Thyroid gland (tissue), 4 donors: ENCODE measurements at places on chromosomes 6 and 20.

DNA sequence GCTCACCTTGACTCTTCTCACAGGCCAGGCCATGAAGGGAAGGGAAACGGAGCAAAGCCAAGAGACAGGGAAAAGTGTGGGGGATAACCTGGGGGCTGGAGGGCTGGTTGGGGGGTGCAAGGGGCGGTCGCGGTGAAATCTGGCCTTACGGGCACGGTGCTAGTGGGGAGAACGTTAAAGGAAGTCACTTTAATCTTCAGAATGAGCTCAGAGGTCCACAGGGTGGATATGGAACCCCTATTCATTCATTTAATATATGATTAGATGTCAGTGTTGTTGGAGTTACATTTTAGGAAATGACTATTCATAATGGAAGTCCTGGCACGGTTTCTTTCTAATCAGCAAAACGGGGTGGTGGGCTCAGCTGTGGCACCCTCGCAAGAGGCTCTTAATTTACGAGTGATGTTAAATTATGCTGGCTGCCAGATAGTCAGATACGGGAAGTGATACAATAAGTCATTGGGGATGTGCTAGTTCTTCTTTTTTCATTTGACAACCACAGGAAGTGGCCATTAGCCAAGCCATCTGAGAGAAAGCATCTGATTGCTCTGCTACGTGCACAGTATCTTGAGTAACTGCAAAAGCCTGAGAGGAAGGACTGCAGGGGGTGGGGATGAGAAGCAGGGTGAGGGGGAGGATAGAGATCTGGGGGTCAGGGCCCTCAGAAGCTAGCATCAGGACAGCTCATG is 253.0 kb downstream of the QKI start:
- peak; percentile 6 for DNase-seq
- H3K4me1 ChIP-seq, result peaks cover 6% of the 10 kb centered on the region
- H3K27me3 ChIP-seq, result no peaks in the 10 kb centered on the region
- H3K4me3 ChIP-seq, result no peak overlapping the region
- no peaks in the 10 kb centered on the region for H3K36me3 ChIP-seq

GRCh38 chr6:36247693-36248092 is 22.2 kb upstream of the PNPLA1 start:
- no peaks in the 10 kb centered on the region for H3K36me3 ChIP-seq
- no peak for DNase-seq
- no peaks in the 10 kb centered on the region for H3K27me3 ChIP-seq
- no peak overlapping the region for H3K27ac ChIP-seq

GRCh38 chr6:1297746-1298145 is 14.2 kb upstream of the FOXQ1 start:
- H3K4me3 ChIP-seq, result no peak overlapping the region
- H3K27me3 ChIP-seq, result no peaks in the 10 kb centered on the region
- H3K27ac ChIP-seq, result no peak overlapping the region
- no peaks in the 10 kb centered on the region for H3K36me3 ChIP-seq
- no peak for DNase-seq
- H3K4me1 ChIP-seq, result peaks cover 4% of the 10 kb centered on the region

- H3K4me1 ChIP-seq, result no peaks in the 10 kb centered on the region
- no peak overlapping the region for H3K27ac ChIP-seq
- no peaks in the 10 kb centered on the region for H3K36me3 ChIP-seq
- DNase-seq, result no peak
- peaks cover 29% of the 10 kb centered on the region for H3K27me3 ChIP-seq
- no peak overlapping the region for H3K4me3 ChIP-seq
These were observed 1.1 kb upstream of the SLC32A1 start for GRCh38 chr20:38723017-38723847.

DNA sequence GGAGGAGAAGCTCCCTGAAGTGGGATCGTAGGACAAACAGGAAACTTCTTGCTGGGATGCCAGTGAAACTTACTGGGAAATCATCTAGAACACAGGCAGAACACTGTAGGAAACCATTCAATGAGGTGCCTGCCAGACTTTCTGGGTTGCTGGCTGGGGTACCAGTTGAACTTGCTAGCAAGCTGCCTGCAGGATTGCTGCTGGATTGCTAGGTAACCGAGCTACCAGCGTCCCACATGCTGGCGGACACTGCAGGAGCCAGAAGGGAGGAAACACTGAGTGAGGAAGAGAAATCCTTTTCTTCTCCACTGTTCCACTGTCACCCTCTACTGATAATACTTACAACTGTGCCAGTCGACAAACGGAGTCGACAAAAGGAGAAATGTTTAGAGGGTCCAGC is 91.3 kb upstream of the SLC35B3 start:
- H3K36me3 ChIP-seq, result no peaks in the 10 kb centered on the region
- no peak overlapping the region for H3K27ac ChIP-seq
- no peaks in the 10 kb centered on the region for H3K4me1 ChIP-seq
- H3K27me3 ChIP-seq, result no peaks in the 10 kb centered on the region

- no peak overlapping the region for H3K4me3 ChIP-seq
- no peak for DNase-seq
- H3K4me1 ChIP-seq, result no peaks in the 10 kb centered on the region
- no peaks in the 10 kb centered on the region for H3K27me3 ChIP-seq
These were observed 93.7 kb upstream of the EDN1 start for GRCh38 chr6:12196326-12196936.

- no peaks in the 10 kb centered on the region for H3K4me1 ChIP-seq
- no peak for DNase-seq
- H3K4me3 ChIP-seq, result no peak overlapping the region
- H3K36me3 ChIP-seq, result no peaks in the 10 kb centered on the region
- no peak overlapping the region for H3K27ac ChIP-seq
- no peaks in the 10 kb centered on the region for H3K27me3 ChIP-seq
These were observed 5.5 kb upstream of the MAS1L start for GRCh38 chr6:29493261-29493660.

- H3K4me1 ChIP-seq, result peaks cover 6% of the 10 kb centered on the region
- H3K36me3 ChIP-seq, result no peaks in the 10 kb centered on the region
- H3K27ac ChIP-seq, result no peak overlapping the region
These were observed 5.1 kb downstream of the TMEM63B start for GRCh38 chr6:44132476-44132875.

GRCh38 chr6:148524976-148525375 is 182.3 kb downstream of the SASH1 start:
- no peak overlapping the region for H3K27ac ChIP-seq
- peaks cover 16% of the 10 kb centered on the region for H3K4me1 ChIP-seq
- H3K4me3 ChIP-seq, result no peak overlapping the region
- peaks cover 52% of the 10 kb centered on the region for H3K36me3 ChIP-seq
- no peak for DNase-seq

DNA sequence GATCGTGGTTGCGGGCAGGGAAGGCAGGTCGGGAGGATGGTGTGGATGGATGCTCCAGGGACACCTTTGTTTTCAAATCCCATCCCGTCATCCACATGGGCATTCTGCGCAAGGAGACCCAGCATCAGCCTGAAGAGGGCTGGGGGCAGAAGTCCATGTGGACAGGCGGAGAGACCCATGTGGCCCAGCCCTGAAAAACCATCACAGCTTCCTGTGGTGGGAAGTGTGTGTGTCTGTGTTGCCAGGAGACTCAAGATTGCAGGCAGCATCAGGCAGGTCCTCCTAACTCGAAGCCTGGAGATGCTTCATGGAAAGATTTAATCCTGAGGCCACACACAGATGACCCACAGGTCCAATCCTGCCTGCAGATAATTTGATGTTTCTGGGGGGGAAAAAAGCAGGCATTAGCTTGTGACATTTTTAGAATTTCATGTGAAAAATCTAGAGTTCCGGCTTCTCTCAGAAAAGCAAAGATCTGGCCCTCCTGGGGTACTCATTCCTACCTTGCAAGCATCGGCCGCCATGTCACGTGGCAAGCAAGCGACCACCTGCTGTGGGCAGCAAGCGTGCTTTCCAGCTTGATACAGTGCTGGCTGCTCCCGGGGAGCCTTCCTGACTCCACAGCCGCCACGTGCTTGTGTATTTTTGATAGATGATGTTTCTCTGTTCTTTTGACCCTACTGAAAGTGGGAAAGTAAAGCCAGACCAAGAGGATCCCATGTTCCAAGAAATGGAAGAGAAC is 25.8 kb downstream of the BCAS4 start:
- no peak for DNase-seq
- peaks cover 6% of the 10 kb centered on the region for H3K4me1 ChIP-seq
- no peaks in the 10 kb centered on the region for H3K36me3 ChIP-seq

GRCh38 chr20:60631585-60632287 is 620.3 kb upstream of the CDH4 start:
- H3K4me1 ChIP-seq, result no peaks in the 10 kb centered on the region
- DNase-seq, result no peak
- H3K27me3 ChIP-seq, result no peaks in the 10 kb centered on the region
- no peaks in the 10 kb centered on the region for H3K36me3 ChIP-seq

GRCh38 chr6:53929041-53929820 is 134.4 kb downstream of the LRRC1 start:
- no peaks in the 10 kb centered on the region for H3K27me3 ChIP-seq
- no peak overlapping the region for H3K4me3 ChIP-seq
- peak overlapping the region; percentile 47 for H3K27ac ChIP-seq
- H3K36me3 ChIP-seq, result no peaks in the 10 kb centered on the region
- peaks cover 68% of the 10 kb centered on the region for H3K4me1 ChIP-seq

- no peaks in the 10 kb centered on the region for H3K27me3 ChIP-seq
- no peak overlapping the region for H3K4me3 ChIP-seq
- no peaks in the 10 kb centered on the region for H3K36me3 ChIP-seq
- H3K27ac ChIP-seq, result no peak overlapping the region
- no peaks in the 10 kb centered on the region for H3K4me1 ChIP-seq
These were observed 205.5 kb downstream of the TFAP2B start for GRCh38 chr6:51024126-51024525.

GRCh38 chr20:48886811-48887210 is 34.7 kb upstream of the ARFGEF2 start:
- H3K27me3 ChIP-seq, result no peaks in the 10 kb centered on the region
- no peak for DNase-seq
- no peak overlapping the region for H3K4me3 ChIP-seq
- H3K27ac ChIP-seq, result no peak overlapping the region
- H3K4me1 ChIP-seq, result no peaks in the 10 kb centered on the region

DNA sequence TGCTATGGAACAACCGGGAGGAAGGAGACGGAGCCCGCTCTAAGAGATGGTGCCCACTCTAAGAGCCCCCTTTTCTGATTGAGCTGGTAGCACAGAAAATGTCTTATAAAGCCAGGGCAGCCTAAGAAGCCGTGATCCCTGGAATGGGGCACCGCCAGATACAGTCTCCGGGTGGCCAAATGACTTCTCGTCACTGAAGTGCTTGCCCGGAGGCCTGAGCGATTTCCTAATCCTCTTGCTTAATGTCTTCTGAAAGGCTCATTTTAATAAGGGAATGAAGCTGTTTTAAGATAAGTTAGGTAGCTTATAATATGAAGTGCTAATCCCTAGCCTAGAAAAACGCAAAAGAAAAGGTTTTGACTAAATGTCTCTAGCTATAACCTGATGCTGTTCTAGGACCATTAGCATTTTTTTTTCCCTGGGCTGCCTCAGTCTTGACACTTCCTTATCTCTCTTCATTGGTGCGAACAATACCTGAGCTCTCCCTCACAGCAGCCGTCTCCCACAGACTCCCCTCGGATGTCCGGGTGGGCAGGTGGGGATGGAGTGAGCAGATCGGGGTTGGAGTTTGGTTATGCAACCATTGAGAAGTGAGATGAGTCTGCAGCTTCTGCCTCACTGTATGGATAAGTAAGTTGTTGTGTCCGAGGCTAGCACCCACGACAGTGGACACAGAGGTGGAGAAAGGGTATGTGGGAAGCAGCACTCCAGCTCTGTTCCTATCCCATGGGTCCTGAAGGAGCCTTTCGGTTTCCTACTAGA is 559.4 kb upstream of the AGPAT4 start:
- no peaks in the 10 kb centered on the region for H3K4me1 ChIP-seq
- no peak overlapping the region for H3K27ac ChIP-seq
- H3K4me3 ChIP-seq, result no peak overlapping the region
- no peak for DNase-seq

GRCh38 chr6:46612645-46613044 is 40.0 kb downstream of the CYP39A1 start:
- H3K27me3 ChIP-seq, result no peaks in the 10 kb centered on the region
- no peak overlapping the region for H3K27ac ChIP-seq
- no peak overlapping the region for H3K4me3 ChIP-seq
- no peaks in the 10 kb centered on the region for H3K4me1 ChIP-seq

- no peaks in the 10 kb centered on the region for H3K27me3 ChIP-seq
- H3K27ac ChIP-seq, result no peak overlapping the region
- no peak for DNase-seq
These were observed 248.8 kb downstream of the ERMARD start for GRCh38 chr6:170000071-170000843.

- peak; percentile 50 for DNase-seq
- no peaks in the 10 kb centered on the region for H3K36me3 ChIP-seq
- H3K27me3 ChIP-seq, result no peaks in the 10 kb centered on the region
- peak overlapping the region; percentile 64 for H3K27ac ChIP-seq
These were observed 100.7 kb downstream of the NOL4L start for GRCh38 chr20:32484225-32484957.

- no peaks in the 10 kb centered on the region for H3K4me1 ChIP-seq
- H3K27ac ChIP-seq, result no peak overlapping the region
- no peaks in the 10 kb centered on the region for H3K36me3 ChIP-seq
- no peaks in the 10 kb centered on the region for H3K27me3 ChIP-seq
These were observed 231.8 kb downstream of the BCKDHB start for GRCh38 chr6:80338201-80338836.

DNA sequence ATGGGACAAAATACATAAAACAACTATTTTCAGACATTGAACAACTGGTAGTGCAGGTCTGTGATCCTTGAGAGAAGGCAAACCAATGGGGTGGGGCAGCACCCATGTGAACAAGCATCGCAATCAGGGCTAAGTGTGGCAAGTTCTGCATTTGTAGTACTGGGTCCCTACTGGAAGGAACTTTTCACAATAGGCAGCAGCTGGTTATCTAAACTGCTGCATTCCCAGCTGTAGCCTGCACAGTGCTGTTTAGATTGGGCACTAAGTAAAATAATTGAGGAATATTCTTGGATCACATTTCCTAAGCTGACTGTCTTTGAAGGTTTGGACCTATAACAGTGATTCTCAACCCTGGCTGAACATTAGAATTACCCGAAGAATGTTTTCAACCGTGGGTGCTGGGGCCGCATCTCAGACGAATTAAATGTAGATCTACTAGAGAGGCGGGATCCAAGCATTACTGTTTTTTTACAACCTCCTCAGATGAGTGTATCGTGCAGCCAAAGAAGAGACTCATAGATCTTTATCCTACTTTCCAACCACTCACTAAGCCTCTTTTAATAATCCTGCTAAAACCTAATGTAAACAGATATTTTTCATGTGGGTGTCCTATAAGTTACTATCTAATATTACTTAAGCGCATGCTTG is 12.4 kb upstream of the MAP3K4 start:
- H3K4me1 ChIP-seq, result no peaks in the 10 kb centered on the region
- no peak overlapping the region for H3K27ac ChIP-seq
- H3K4me3 ChIP-seq, result no peak overlapping the region
- no peaks in the 10 kb centered on the region for H3K27me3 ChIP-seq
- no peaks in the 10 kb centered on the region for H3K36me3 ChIP-seq
- no peak for DNase-seq
